Bronchial epithelial cell (primary cell): ENCODE measurements at places on chromosomes 12 and 14. TPM values are rescaled to one million over a fixed set of nuclear protein-coding genes. Genes with fewer than 3 reads are reported as not detected.

Gene C12orf54
- 0.53 and 6.7 TPM in 2 replicates for total RNA-seq

Gene ACSM4
- total RNA-seq: not detected in 2 replicates

Gene EGLN3
- 48.7 and 91.7 TPM in 2 replicates for total RNA-seq

Gene UNG
- total RNA-seq: 14.8 and 24.2 TPM in 2 replicates
